ENCODE measurements at places on chromosomes 6 and 20.

DNA sequence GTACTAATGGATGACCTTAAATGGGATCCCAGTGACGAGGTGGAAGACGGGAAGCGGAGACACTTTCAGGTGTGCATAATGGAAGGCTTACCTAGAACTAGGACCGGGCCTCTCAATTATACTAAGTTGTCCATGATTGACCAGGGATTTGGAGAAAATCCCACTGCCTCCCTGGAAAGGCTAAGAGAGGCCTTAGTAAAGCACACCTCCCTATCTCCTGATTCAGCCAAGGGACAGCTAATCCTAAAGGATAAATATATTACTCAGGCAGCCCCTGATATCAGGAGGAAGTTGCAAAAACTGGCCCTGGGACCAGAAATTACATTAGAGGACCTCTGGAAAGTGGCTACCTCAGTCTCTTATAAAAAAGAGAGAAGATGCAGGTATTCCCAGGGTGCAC, 93.2 kb downstream of the JARID2 start:
- no peak for DNase-seq

DNA sequence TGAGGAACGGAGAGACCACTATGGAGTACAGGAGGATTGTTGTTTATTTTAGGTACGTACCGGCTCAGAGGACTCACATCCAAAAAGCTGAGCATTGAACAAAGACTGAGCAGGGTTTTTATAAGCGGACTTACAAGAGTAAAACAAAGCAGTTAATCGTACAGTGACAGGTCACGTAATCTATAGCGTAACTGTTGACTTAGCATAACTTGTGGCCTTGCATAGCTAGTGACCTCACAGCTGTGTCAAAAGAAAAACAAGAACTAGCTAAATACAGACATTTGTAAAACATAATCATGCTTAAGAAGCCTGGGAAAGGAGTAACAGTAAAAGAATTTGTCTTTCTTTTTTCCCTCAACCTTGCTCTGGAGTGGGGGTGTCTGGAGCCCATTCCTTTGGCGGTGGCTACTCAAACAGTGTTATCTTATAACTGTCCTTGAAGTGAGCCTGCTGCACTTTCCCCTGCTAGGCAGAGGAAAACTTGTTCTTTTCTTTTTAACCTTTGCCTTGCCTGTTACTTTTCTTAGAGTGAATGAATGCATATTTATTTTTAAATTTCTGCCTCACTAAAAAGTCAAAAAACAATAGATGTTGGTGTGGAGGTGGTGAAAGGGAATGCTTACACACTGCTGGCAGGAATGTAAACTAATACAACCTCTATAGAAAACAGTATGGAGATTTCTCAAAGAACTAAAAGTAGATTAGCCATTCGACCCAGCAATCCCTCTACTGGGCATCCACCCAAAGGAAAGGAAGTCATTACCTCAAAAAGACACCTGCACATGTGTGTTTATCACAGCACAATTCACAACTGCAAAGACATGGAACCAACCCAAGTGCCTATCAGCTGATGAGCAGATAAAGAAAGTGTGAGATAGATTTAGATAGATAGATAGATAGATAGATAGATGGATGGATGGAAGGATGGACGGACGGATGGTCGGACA, 109.0 kb downstream of the TAF4 start:
- no peak for DNase-seq

GRCh38 chr6:16736856-16737775, 24.1 kb downstream of the ATXN1 start:
- DNase-seq = no peak

GRCh38 chr6:35757456-35758123, 18.8 kb upstream of the CLPSL2 start:
- peak; percentile 17 for DNase-seq

GRCh38 chr6:13446381-13446780, 41.0 kb downstream of the GFOD1 start:
- no peak for DNase-seq

GRCh38 chr6:21856456-21856825, 262.9 kb downstream of the SOX4 start:
- peak; percentile 27 for DNase-seq

GRCh38 chr20:1562622-1563021, 5.1 kb upstream of the SIRPD start:
- no peak for DNase-seq

- DNase-seq = no peak
Observed at GRCh38 chr6:41781366-41781730, 766 bp downstream of the PRICKLE4 start.

DNA sequence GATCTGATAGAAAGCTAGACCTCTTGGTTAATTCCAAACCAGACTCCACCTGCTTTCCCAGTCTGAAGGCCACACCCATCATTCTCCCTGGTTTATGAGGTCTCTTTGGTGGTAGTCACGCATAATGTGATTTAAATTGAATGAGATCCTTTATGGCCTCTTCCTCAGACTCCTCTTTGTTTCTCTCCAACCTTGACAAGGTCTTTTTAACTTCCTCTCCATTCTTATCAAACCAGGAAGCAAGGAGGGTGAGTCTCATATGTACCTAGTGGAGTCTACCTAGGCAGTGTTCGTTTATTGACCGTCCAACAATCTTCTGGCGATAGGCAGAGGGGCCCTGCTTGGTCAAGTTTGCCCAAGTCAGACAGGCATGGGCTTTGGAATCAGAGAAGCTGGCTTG, 184.2 kb upstream of the LAMP5 start:
- no peak for DNase-seq

DNA sequence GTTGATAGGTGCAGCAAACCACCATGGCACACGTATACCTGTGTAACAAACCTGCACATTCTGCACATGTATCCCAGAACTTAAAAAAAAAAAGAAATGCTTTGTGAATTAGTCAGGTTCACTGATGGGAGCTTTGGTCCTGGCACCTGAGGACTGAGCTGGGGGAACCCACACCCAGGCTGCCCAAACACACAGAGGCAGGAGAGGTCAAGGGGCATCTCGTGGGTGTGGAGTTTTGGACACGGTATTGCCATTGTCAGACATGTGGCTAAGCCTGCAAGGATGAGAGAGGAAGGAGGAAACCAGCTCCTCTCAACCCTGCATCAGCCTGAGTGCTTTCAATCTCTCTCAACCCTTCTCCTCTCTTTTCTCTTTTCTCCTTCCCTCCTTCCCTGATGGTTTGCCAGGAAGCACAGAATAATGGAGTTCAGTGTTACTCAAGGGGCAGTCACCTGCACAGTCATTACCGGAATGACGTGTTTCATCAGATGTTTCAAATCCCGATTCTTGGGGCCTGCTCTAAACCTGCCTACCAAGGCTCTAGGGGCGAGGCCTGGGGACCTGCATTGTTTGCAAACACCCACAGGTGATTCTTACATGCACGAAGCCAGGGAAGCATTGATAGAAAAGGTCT, 89.9 kb upstream of the NEDD9 start:
- no peak for DNase-seq

DNA sequence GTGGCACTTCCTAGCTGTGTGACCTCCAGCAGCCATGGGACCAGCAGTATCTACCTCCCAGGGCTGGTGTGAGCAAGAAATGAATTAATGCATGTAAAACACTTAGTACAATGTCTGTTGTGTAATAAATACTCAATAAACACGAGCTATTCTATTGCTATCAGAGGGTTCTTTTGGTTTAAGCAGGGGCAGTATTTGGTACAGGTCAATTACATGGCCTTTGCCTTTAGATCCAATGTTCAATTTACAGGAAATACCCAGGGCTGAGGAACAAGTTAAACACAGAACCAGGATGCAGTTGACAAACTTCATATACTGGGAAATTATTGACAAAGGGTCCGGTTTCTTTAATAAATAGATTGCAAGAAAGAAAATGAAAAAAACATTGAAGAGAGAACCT, 2.9 kb downstream of the TGM2 start:
- no peak for DNase-seq

GRCh38 chr6:160507420-160507819, 156.7 kb downstream of the LPA start:
- no peak for DNase-seq

DNA sequence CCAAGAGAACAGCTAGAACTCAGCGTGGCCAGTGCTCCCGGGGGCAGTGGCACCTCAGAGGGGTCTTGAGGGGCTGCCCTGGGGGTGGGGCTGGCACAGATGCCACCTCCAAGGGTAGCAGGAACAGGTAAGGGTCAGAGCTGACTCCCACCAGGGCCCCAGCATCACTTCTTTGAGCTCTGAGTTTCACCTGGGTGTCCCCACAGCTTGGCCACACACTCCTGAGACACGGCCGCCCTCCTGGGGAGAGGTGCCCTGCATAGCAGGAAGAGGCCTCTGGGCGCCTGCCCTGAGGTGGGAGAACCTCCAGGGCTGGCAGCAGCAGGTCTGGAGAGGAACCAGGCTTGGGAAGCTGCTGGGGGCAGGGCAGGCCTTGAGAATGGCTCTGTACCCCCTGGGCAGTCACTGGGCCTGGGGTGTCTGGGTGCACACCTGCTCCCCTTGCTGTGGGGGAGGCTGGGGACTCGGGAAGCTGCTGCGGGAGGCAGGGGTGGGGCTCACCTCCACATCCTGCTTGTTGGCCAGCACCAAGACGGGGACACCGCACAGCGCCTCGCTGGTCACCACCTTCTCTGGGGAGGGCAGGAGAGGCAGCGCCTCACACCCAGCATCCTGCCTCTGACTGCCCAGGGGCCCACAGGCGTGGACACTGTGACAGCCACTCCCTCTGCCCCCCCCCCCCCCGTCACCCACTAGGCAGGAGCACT, 5.0 kb downstream of the TNFRSF6B start:
- DNase-seq = no peak

DNA sequence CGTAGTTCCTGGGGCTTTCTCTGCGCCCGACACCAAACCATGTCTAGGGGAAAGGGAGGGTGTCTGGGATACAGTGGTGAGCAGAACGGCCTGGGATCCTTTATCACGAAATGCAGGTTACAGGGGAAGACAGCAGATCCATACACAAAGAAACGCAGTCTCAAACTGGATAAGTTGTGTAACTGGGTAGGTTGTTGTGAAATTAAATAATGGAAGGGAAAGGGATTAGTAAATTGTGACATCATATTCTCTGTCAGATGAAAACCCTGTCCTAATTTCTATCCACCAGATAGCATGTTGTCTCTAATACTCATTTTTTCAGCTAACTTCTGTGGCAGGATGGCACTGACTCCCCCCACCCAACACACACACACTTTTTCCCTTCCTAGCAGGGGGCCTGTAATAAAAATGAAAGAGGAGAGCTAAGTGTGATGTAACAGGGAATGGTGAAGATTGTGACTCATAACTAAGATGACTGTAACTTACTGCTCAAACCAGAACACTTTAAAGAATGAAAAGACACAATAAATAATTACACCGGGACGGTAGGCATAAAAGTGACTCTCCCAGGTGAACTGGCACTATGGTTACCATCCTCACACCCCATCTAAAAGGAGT, 769 bp upstream of the TRPC4AP start:
- DNase-seq = peak; percentile 39

DNA sequence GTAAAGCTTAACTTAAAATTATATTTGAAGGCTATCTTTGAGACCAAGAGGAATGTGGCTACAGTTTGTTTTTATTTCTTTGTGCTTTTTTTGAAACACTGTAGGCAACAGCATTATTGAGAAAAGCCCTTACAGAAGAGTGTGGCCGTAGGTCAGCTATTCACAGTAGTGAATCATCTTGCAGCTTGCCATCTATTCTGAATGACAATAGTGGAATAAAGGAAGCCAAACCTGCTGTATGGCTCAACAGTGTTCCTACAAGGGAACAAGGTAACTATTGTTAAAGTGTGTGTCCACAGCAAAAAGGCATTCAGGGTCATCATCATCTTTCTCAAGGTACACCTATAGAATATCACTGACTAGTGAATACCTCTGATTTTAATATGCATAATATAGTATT, 88.5 kb downstream of the KIZ start:
- DNase-seq = no peak

GRCh38 chr6:83071707-83072106, 4.2 kb downstream of the DOP1A start:
- DNase-seq = no peak

DNA sequence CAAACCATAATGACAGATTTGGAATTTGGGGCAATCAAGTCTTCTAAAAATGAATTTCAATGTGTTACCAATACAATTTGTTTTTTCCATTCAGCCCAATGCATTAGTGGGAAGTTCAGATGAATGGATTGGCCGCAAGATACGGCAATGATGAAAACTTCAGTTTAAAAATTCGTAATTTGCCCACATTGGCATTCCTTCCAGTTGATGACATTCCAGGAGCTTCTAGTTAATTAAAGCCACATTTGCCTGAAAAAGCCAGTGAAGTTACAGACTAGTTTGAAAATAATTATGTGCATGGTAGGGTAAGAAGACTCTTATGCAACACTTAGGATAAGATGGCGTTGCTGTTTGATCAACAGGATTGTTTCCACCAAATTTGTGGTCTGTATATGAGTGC, 46.2 kb downstream of the NHLRC1 start:
- no peak for DNase-seq

GRCh38 chr6:138349891-138350290, 27.8 kb upstream of the SMIM28 start:
- peak; percentile 33 for DNase-seq

DNA sequence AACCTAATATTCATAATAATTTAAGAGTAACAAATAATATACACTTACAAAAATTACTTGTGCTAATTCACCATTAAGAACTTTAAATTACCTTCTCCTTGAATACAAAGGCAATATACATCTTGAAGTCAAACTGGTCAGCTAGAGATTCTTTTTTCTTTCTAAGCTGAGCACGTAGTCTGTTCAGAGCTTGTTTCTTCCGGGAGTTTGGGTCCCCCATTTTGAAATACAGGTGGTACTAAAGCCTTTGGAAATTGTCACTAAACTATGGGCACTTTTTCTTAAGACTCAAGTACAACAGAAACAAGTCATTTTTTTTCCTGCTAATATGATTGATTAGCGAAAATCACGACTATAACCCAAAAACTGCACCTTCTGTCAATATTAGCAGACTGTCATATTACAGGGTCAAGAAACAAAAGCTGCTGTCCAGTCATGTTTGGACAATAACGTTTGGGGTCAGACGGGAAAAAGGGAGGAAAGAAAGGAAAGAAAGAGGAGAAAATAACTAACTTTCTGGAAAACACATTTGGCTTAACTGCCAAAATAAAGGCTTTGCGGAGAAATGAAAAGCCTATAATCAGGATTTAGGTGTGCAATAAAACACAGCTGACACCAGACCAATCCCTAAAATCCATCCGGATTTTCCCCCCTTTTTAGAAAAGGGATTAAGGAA, 367 bp downstream of the C6orf62 start:
- DNase-seq = no peak

Data from MG63 (cell line).